ENCODE measurements at places on chromosomes 5 and 9.

DNA sequence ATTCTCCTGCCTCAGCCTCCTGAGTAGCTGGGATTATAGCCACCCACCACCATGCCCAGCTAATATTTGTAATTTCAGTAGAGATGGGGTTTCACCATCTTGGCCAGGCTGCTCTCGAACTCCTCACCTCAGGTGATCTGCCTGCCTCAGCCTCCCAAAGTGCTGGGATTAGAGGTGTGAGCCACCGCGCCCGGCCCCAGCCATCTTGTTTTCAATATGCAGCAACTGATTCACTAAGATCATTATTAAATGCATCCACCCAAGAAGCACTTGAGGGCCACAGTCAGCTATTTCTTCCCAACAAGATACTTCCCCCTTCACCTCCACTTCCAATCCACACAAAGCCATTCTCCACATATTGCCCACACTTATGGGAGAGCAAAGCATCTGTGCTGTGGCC, 115.8 kb downstream of the BNC2 start:
- no peak for DNase-seq

GRCh38 chr5:71471193-71471592, 15.7 kb downstream of the BDP1 start:
- no peak for DNase-seq

- DNase-seq = no peak
These were observed 11.6 kb downstream of the ALAD start for GRCh38 chr9:113389451-113389850.

- DNase-seq = no peak
These were observed 8.1 kb downstream of the IL12B start for GRCh38 chr5:159322180-159322579.

DNA sequence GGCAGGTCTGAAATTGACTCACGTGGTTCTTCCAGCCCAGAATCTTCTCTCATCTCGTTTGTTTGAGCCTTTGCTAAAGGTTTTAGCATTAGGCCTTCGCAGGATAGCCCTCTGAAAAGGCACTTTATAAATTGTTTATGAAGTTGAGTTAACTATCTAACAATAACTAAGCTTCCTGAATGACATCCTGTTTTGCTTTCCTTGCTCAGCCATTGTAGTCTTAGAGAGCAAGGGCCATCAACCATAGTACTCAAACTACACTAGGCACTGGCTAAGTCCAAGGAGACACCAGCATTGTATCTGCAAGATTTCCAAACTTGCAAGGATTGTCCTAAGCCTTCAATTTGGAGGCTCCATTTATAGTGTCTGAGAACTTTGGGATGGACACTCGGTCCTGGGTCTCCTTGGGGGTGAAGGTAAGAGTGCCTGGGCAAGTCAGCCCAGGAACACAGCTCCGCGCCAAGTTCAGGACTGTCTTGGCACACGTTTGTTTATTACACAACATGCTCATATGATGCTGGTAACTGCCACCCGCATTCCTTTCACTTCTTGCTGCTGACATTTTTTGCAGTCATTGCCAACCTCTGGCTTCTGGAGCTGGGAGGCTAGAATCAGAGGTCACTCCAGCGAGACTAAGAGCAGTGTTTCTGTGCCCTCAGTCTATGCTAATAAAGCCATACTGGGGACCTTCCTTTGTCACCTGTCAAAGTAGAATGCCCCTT, 151.1 kb downstream of the ESM1 start:
- DNase-seq = no peak

GRCh38 chr5:63686938-63687337, 275.3 kb downstream of the HTR1A start:
- no peak for DNase-seq

GRCh38 chr5:90279091-90279490, 130.5 kb downstream of the CETN3 start:
- no peak for DNase-seq

DNA sequence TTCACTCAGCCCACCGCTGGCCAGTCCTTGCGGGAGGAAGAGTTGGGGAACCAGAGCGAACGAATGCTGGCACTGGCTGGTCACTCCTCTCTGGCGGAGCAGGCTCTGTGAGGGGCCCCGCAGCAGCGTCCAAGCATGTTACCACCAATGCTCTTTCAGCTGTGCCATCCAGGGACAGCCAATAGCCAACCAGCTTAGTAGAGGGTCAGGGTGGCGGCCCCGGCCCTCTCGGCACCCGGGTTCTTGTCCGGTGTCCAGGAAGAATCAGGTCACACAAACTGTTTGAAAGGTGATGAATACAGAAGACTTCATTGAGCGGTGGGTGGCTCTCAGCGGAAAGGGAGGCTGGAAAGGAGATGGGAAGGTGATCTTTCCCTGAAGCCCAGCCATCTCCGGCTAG, 135.3 kb downstream of the EGFLAM start:
- DNase-seq = no peak

GRCh38 chr9:131001021-131001420, 8.0 kb upstream of the LAMC3 start:
- DNase-seq = no peak

- no peak for DNase-seq
These were observed 20.0 kb downstream of the CD74 start for GRCh38 chr5:150392680-150393079.

GRCh38 chr5:945691-946551, 53.2 kb downstream of the TRIP13 start:
- DNase-seq = peak; percentile 17

- DNase-seq = no peak
These were observed 54.2 kb upstream of the HSPA9 start for GRCh38 chr5:138629392-138629791.

DNA sequence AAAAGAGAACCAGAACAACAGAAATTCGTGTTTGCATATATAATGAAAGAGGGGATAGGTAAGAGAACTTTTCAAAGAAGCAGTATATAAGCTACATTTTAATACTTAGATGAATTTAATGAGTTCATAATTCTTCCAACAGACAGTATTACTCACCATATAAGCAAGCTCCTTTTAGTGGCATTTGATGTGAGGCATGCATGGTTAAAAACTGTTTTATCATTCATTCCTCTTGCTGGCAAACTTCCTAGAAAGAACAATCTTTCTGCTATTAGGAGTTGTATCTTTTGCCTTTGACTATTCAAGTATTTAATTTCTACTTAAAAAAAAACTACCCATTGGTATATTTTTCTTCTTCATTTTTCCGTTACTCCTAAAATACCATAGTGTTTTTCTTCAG, 65.7 kb upstream of the EIF4EBP3 start:
- DNase-seq = no peak

DNA sequence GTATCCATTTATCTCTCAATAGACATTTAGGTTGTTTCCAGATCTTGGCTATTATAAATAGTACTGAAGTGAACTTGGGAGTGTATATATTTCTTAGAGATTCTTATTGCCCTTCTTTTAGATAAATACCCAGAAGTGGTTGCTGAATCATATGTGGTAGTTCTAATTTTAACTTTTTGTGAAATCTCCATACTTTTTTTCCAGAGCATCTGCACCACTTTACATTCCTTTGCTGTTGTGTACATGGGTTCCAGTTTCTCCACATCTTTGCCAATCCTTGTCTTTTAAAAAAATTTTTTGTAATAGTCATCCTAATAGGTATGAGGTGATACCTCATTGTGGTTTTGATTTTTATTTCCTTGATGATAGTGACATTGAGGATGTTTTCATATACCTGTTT, 303.7 kb downstream of the CCDC171 start:
- no peak for DNase-seq

- DNase-seq = no peak
These were observed 378.1 kb upstream of the TLE4 start for GRCh38 chr9:79193501-79194223.

DNA sequence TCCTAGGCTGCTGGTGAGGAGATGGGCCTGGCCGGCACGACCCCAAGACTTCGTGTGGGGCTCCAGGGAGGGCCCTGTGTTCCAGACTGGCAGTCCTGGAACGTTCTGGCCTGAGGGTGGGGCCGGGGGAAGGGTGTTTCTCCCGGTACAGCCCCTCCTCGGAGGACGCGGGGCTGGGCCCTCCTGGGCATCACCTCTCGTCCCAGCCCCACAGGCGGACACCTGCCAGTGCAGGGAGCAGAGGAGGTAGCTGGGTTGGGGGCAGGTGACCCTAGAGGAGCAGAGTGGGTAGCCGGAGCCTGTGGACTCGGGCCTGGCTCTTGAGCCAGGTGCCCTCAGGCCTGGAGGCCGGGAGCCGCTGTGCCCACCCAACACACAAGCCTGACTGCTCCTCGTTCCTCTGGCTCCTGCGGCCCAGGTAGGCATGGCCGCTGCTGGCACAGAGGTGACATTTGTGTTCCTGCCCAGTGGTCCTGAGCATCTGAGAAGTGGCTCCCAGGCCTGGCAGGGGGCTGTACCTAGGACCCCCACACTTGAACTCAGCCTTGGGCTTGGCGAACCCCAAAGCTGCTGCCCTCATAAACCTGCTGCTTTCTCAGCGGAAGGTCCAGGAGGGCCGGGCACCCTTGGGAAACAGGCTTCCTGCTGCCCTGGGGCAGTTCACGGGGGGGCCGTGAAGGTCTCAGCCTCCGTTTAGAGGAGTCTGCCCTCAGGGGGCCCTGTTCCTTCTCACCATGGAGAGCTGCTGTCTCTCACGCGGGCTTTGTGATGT, 817 bp downstream of the SLC6A19 start:
- no peak for DNase-seq

DNA sequence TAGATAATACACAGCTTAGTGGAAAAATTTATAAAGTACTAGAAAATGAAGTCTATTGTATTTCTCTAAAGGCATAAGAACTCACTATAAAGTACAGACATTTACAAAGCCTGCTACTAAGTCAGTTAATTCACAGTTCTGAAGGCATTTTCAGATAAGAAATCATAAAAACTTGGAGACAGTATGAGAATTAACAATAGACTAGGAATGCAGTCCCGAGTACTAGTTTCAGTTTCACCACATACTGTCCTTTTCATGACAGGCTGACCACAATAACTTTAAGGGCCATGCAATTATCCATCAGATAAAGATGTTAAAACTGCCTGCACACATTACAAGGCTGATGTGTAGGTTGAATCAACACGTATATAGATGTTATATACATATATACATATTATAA, 362.6 kb upstream of the SMC2 start:
- no peak for DNase-seq

GRCh38 chr5:91898019-91898418, 514.9 kb upstream of the ARRDC3 start:
- DNase-seq = no peak

- no peak for DNase-seq
These were observed 99.1 kb downstream of the GABBR2 start for GRCh38 chr9:98609646-98610045.

DNA sequence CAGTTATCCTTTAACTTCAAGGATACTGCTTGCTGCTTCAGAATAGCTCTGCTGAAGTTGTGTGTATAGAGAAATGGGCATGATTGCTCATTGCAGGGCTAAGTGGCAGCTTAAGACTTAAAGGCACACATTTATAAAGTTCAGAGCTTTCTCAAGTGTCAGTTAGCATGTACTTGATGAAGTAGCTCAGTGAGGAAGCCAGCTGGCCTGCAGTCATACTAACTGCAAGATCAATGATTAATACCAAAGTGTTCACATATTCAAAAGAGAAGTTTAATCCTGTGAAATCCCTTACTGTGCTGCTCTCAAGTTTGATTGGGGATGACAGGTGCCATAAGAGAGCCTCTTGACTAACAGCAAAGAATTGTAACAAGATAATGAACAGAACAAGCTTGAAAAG, 483.4 kb upstream of the NUDT12 start:
- no peak for DNase-seq

- no peak for DNase-seq
These were observed 177.0 kb upstream of the PPP1R26 start for GRCh38 chr9:135302329-135303279.

GRCh38 chr5:20610681-20611080, 622.7 kb upstream of the CDH18 start:
- DNase-seq = no peak

DNA sequence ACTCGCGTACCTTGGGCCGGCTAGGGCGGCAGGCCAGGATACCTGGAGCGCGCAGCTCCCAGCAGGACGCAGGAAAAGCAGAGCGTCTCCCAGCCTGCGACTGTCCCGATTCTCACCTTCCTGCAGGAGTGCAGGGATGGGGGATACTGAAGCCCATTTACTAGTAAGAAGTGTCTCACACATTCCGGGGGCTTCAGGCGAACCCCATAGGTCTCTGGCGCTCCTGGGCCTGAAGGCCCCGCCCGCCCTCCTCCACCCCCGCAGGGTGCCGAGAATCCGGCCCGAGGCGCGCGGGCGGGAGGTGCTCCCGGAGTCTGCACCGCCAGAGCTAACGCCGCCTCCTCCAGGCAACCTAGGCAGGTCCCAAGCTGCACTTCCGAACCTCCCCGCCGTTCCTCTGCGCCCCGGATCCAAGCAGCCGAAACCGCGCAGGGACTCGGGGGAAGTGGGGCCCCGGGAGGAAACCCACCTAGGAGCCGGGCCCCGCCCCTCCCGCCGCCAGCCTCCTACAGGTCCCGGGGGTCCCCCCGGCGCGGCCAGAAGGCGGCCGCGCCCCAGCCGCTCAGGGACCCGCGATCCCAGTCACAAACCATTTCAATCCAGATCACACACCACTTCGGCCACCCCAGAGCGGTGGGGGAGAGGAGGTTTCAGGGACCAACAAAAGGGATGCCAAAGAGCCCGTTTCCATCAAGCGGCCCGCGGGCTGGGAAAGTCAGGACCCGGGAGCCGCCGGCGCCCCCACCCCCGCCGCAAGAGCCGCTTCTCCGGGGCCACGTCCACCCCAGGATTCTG, 1.2 kb downstream of the ROR2 start:
- peak; percentile 57 for DNase-seq

- DNase-seq = no peak
These were observed 346.9 kb downstream of the DEPDC1B start for GRCh38 chr5:60352992-60353599.

DNA sequence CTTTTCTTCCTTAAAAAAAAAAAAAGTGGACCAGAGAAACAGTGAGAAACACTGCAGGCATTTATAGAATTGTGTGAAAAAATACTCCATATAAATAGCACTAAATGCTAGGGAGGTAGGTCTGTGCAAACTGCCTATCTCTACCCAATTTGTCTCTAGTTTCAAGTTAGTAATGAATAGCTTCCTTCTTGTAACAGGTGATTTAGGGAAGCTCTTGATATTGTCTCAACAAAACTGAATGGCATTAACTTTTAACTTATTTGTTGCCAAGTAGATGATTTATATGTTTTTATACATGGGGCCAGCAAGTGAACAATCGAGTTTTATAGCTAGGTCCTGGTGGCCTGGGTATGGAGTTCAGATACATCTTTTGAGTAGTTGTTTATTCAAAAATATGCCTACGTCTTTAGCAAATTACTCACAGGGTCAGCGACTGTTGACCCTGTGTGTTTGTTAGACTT, 283.6 kb downstream of the NR3C1 start:
- DNase-seq = no peak

GRCh38 chr5:35038891-35039290, 8.9 kb downstream of the AGXT2 start:
- DNase-seq = no peak

GRCh38 chr5:757931-758697, 26.4 kb downstream of the ZDHHC11B start:
- DNase-seq = no peak
